ENCODE measurements at places on chromosomes 13 and 19. TPM values are rescaled to one million over a fixed set of nuclear protein-coding genes. Genes with fewer than 3 reads are reported as not detected.

DNA sequence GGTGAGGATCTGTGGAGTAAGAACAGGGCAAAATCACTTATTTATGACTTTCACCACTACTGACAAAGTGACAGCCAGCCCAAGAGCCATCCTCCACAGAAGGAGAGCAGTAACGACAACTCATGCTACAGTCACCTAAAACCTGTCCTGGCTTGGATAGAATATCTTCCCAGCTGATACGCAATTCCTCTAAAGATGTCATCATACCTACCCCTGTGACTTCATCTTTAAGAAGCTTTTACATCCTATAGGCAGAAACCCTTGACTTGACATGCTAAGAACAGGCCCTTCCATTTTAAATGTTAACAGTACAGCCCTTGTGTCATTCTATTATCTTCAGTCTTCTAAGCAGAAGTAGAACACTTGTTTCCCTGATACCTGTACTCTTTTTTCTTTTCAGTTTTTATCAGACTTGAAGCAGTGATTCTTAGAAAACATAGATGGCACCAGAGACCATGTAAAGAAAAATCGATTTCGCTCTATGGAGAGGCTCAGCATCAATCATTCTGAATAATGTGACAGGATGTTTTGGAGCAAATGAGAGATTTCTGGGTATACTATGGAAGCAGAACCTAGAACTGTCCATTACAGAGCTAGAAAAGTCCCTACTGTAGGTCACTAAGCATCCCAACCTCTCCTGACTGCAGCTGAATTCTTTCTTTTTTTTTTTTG is 20.1 kb downstream of the STOML3 start:
- no peak for DNase-seq

GRCh38 chr19:38151242-38151641 is 72.8 kb downstream of the DPF1 start:
- DNase-seq: no peak

- DNase-seq: no peak
Observed at GRCh38 chr19:35755131-35755549, 1.7 kb downstream of the HSPB6 start.

GRCh38 chr19:39919976-39920375 is 14.5 kb downstream of the FCGBP start:
- DNase-seq: no peak

DNA sequence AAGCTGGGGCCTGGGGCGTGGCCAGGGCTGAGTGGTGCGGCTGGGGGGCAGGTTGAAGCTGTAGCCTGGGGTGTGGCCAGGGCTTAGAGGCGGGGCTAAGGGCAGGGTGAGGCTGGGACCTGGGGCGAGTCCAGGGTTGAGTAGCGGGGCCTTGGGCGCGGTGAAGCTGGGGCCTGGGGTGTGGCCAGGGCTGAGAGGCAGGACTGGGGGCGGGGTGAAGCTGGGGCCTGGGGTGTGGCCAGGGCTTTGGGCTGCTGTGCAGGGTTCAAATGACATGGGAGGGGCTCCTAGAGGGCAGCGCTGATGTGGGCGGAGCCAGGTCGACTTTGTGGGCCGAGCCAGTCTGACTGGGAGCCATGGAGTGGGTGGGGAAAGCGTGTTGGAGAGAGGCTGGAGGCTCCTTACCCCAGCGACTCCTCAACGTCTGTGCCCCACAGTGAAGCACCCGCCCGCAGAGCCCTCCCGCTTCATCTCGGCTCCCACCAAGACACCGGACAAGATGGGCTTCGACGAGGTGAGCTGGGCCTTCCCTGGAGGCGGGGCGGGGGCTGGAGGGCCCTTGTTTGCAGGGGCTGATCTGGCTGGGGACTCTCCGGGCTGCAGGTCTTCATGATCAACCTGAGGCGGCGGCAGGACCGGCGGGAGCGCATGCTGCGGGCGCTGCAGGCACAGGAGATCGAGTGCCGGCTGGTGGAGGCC is 21.5 kb downstream of the COLGALT1 start:
- DNase-seq: peak; percentile 100

Gene DMKN
- 370 TPM for total RNA-seq

GRCh38 chr19:35742121-35742724 is at the start of gene IGFLR1:
Gene IGFLR1 (minus strand): TSS chr19:35742452. CDS start chr19:35741180, 1,272 bp downstream.
- no peak for DNase-seq

Gene FXYD7
- total RNA-seq: 0.97 TPM

GRCh38 chr13:96785986-96786385 is 208.3 kb downstream of the OXGR1 start:
- DNase-seq: no peak

GRCh38 chr19:10266706-10267105 is 4.2 kb upstream of the ICAM1 start:
- DNase-seq: no peak

Gene ZNF628
- 9.3 TPM for total RNA-seq

GRCh38 chr13:112768795-112769481 is 79.1 kb downstream of the ATP11A start:
- no peak for DNase-seq

- no peak for DNase-seq
Observed at GRCh38 chr13:95697052-95697680, 20.2 kb downstream of the DNAJC3 start.

DNA sequence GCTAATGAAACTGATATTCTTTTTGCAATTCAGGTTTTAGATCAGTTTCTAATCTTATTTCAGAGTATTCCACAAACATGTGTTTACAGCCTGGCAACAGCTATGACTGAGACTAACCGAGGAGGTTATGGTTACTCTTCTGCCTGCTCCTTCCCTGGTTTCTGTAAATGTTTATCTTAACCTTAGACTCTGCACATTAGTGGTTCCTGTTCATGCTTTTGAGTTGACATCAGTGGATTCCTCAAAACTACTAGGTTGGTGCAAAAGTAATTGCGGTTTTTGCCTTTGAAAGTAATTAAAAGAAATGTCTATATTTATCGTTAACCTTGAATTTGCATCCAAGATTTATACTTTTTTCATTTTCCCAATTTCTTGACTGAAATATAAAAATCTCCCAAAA is 237.0 kb upstream of the TSHZ3 start:
- no peak for DNase-seq

GRCh38 chr13:81488021-81488420 is 1147.1 kb upstream of the SPRY2 start:
- no peak for DNase-seq

GRCh38 chr19:15149737-15150136 is 42.5 kb downstream of the SYDE1 start:
- DNase-seq: peak; percentile 24

Gene PVR
- 30.4 TPM for total RNA-seq

DNA sequence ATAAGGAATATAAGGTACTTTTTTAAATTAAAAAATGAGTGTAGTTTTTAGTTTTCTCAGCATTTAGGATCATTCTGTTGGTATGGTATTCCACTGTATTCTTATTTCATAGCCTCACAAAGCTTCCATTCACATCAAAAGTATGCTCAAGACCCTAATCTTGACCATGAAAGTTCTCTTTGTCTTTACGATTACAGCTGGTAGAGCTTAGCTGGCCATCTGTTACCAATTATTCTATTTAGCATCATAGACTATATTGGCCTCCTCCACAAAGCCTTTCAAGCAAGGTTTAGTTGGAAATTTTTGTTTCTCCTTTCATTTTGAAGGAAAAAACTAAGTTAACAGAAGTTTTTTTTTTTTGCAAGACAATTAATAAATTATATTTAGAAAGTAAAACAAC is 245.1 kb downstream of the KCTD12 start:
- no peak for DNase-seq

DNA sequence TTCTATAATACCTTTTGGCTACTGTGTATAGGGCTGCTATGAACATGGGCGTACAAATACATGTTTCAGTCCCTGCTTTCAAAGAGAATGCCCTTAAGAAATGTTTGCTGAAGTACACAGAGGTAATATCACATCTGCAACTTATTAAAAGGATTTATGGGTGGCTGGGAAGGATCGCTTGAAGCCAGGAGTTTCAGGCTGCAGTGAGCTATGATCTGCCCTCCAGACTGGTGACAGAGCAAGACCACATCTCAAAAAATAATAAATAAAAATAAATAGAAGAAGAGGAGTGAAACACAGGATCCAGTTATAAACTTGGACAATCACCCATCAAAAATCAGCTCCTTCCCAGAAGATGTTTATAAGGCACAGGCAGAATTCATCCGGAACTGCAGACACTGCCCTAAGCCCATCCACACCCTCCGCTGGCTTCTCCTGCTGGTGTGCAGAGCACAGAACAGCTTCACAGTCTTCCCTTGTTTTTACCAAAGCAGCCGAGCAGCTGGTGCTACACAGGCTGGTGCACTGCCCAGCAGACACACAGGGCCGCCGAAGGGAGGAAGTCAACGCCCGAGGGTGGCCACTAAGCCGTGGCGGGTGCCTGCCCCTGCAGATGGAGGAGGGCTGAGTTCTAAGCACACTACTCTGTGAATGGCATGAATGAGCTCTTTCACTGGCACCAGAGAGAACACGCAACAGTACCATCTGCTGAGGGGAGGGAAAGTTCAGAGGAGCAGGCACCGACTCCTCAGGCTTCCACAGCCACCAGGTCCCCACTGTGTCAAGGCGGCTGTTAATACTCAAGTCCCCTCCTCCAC is 44.0 kb downstream of the BRD4 start:
- no peak for DNase-seq

GRCh38 chr19:31296741-31297390 is 52.4 kb downstream of the TSHZ3 start:
- no peak for DNase-seq

Gene SELENOV
- total RNA-seq: 8.7 TPM

DNA sequence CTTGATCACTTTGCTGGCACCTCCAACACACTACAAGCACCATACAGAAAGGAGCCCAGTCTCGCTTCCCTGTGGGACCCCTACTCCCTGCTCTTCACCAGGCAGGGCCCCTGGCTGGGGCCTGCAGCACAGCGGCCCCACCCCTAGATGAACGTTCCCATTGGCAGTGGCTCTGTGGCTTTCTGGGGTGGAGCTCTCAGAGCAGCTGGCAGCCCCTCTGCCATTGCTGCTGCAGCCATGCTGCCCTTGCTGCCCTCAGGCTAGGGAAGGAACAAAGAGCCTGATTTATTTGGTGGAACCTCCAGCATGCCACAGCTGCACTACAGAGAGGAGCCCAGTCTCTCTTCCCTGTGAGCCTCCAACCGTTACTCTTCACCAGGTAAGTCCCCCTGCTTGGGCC is 5.8 kb downstream of the SIGLEC6 start:
- DNase-seq: no peak

- DNase-seq: peak; percentile 74
Observed at GRCh38 chr19:7533281-7533885, 2.1 kb upstream of the PNPLA6 start.

- no peak for DNase-seq
Observed at GRCh38 chr13:21613791-21614190, 9.8 kb upstream of the MICU2 start.

DNA sequence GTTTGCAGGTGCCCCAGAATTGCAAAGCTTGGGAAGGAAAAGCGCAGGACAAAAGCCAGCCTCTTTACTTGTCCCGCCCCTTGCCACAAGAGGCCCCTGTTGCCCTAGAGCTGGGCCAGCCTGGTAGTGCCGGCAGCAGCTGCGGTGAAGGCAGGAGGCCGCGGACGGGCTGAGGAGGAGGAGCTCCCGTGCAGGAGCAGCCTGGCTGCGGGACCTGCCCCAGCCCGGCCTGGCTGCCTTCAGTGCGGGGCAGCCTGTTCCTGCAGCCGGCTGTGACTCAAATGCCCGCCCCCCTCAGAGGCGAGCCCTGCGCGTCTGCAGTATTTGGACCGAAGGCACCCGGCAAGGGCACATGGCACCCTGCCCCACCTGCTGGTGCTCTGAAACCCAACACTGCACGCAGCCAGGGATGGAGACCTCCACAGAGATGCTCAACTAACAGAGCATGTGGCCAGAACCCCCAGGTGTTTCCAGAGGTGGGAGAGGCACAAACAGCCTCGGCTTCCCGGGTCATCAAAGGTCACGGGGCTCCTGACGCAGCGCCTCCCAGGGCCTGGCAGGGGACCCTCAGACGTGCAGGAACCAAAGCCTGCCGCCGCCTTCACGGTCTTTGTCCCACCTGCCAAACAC is 29.7 kb downstream of the NAXD start:
- peak; percentile 95 for DNase-seq

DNA sequence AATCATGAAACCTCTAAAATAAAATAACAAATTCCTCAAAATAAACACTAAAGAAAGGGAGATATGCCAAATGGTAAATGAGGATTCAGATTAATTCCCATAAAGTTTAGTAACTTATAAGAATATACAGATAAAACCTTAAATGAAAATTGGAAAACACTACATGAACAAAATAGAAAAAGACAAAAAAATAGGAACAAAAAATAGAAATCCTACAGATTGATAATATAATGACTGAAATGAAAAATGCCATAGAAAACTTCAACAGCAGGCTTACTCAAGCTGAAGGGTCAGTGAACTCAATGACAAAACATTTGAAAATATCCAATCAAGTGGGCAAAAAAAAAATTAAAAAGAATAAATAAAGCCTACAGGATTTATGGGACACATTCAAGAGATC is 1784.8 kb downstream of the PCDH9 start:
- no peak for DNase-seq

DNA sequence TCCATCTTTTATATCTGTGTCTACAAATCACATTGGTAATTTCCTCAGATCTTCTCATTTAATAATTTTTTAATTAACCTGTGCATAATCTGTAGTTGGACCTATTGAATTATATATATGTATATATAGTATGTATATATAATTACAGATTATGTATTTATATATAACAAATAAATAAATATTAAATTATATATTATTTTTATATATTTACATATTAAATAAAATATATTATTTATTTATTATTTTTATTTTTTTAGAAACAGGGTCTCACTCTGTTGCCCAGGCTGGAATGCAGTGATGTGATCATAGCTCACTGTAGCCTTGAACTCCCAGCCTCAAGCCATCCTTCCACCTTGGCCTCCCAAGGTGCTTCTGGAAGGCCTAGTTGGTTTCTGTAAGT is 197.9 kb downstream of the FGF9 start:
- DNase-seq: no peak

GRCh38 chr19:54125713-54126112 is 10.2 kb downstream of the PRPF31 start:
- no peak for DNase-seq
